Sigmoid colon (tissue), 7 donors: ENCODE measurements at places on chromosomes 12 and 14. TPM values are rescaled to one million over a fixed set of nuclear protein-coding genes. Genes with fewer than 3 reads are reported as not detected.

HVCN1 gene
- 26.3 TPM for polyA plus RNA-seq

TSHR gene
- 0.60 TPM for polyA plus RNA-seq

PIWIL1 gene
- not detected for polyA plus RNA-seq

TMCC3 gene
- polyA plus RNA-seq: 18.0 TPM

TROAP gene
- polyA plus RNA-seq: 5.1 TPM

NFATC4 gene
- polyA plus RNA-seq: 15.6 TPM

DNAH10 gene
- 0.29 TPM for polyA plus RNA-seq

CNTN1 gene
- 0.60 TPM for polyA plus RNA-seq

HAL gene
- polyA plus RNA-seq: 0.46 TPM

CCDC196 gene
- polyA plus RNA-seq: 1.2 TPM

AACS gene
- 34.9 TPM for polyA plus RNA-seq

BDKRB2 gene
- 8.7 TPM for polyA plus RNA-seq

RNASE7 gene
- polyA plus RNA-seq: 0.10 TPM
